Gastrocnemius medialis (tissue), 4 donors: ENCODE measurements at places on chromosomes 4 and X.

DNA sequence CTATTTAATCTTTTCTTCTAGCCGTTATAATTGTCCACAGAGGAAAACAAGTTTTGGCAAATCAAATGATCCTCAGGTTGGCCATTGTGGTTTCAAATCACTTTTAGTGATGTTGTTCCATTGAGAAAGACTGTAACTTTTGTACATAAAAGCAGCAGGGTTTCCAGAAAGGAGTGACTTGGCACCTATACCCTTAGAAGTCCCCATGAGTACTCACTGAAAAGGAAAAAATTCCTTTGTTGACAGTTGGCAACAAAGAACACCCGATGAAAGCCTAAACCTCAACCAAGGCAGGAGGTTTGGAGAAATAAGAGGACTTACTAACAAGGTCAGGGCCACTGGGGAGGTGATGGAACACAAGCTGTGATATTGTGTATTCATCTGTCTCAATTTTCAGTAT lies 474.4 kb downstream of the RAPGEF2 start:
- DNase-seq: no peak
- H3K4me1 ChIP-seq: no peaks in the 10 kb centered on the region

GRCh38 chrX:21255032-21255618 lies 119.1 kb upstream of the CNKSR2 start:
- no peaks in the 10 kb centered on the region for H3K4me1 ChIP-seq
- no peak for DNase-seq
- H3K4me3 ChIP-seq: no peak overlapping the region
- no peaks in the 10 kb centered on the region for H3K36me3 ChIP-seq
- no peaks in the 10 kb centered on the region for H3K27me3 ChIP-seq

GRCh38 chr4:127685292-127685691 lies 44.9 kb upstream of the SLC25A31 start:
- no peak overlapping the region for H3K27ac ChIP-seq
- DNase-seq: no peak
- H3K27me3 ChIP-seq: no peaks in the 10 kb centered on the region
- no peak overlapping the region for H3K4me3 ChIP-seq

GRCh38 chr4:128757712-128758111 lies 51.8 kb upstream of the JADE1 start:
- DNase-seq: peak; percentile 87
- peak overlapping the region; percentile 86 for H3K27ac ChIP-seq
- no peaks in the 10 kb centered on the region for H3K27me3 ChIP-seq
- no peaks in the 10 kb centered on the region for H3K36me3 ChIP-seq
- H3K4me1 ChIP-seq: peaks cover 20% of the 10 kb centered on the region

DNA sequence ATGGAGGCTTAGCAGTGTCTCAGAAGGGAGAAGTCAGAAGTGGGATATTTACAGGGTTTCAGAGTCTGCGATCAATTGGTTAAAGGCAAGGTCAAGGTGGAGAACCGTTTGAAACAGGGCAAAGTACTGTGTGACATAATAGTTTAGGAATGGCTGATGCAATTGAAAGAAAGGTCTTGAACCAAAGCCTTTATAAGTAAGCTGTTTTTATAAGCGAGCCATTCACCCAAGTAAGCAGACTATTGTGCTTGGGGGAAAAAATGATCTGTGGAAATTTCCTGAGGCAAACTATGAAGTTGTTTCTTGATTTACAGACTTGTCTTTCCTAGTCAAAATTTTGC lies 327.3 kb downstream of the CAMK2D start:
- H3K27ac ChIP-seq: no peak overlapping the region
- H3K27me3 ChIP-seq: no peaks in the 10 kb centered on the region
- no peak for DNase-seq
- no peaks in the 10 kb centered on the region for H3K36me3 ChIP-seq
- peaks cover 3% of the 10 kb centered on the region for H3K4me1 ChIP-seq

- DNase-seq: no peak
- peaks cover 14% of the 10 kb centered on the region for H3K4me1 ChIP-seq
- no peaks in the 10 kb centered on the region for H3K36me3 ChIP-seq
- H3K27me3 ChIP-seq: no peaks in the 10 kb centered on the region
- no peak overlapping the region for H3K4me3 ChIP-seq
- H3K27ac ChIP-seq: no peak overlapping the region
These were observed 71.4 kb downstream of the RGS12 start for GRCh38 chr4:3364199-3364598.

GRCh38 chr4:13309751-13310150 lies 174.4 kb downstream of the RAB28 start:
- no peak overlapping the region for H3K4me3 ChIP-seq
- H3K36me3 ChIP-seq: no peaks in the 10 kb centered on the region
- no peak overlapping the region for H3K27ac ChIP-seq
- no peaks in the 10 kb centered on the region for H3K4me1 ChIP-seq
- H3K27me3 ChIP-seq: no peaks in the 10 kb centered on the region

GRCh38 chr4:152462695-152463094 lies 73.2 kb downstream of the FBXW7 start:
- no peak overlapping the region for H3K27ac ChIP-seq
- H3K4me1 ChIP-seq: no peaks in the 10 kb centered on the region
- no peak overlapping the region for H3K4me3 ChIP-seq
- DNase-seq: no peak
- no peaks in the 10 kb centered on the region for H3K27me3 ChIP-seq

DNA sequence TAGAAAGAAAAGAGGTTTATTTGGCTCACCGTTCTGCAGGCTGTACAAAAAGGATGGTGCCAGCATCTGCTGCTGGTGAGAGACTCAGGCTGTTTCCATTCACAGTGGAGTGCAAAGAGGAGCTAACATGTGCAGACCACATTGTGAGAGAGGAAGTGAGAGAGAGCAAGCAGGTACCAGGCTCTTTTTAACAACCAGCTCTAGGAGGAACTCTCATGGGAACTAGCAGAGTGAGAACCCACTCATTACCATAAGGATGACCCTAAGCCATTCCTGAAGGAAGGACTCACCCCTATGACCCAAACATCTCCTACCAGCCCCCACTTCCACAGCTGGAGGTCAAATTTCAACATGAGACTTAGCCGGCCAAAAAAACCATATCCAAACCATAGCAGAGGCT lies 158.6 kb upstream of the ADGRL3 start:
- H3K36me3 ChIP-seq: no peaks in the 10 kb centered on the region
- no peak overlapping the region for H3K27ac ChIP-seq
- no peaks in the 10 kb centered on the region for H3K4me1 ChIP-seq
- no peak overlapping the region for H3K4me3 ChIP-seq

GRCh38 chr4:17058916-17059741 lies 160.7 kb upstream of the LDB2 start:
- DNase-seq: peak; percentile 14
- H3K36me3 ChIP-seq: no peaks in the 10 kb centered on the region
- no peak overlapping the region for H3K4me3 ChIP-seq
- no peaks in the 10 kb centered on the region for H3K27me3 ChIP-seq
- no peak overlapping the region for H3K27ac ChIP-seq

DNA sequence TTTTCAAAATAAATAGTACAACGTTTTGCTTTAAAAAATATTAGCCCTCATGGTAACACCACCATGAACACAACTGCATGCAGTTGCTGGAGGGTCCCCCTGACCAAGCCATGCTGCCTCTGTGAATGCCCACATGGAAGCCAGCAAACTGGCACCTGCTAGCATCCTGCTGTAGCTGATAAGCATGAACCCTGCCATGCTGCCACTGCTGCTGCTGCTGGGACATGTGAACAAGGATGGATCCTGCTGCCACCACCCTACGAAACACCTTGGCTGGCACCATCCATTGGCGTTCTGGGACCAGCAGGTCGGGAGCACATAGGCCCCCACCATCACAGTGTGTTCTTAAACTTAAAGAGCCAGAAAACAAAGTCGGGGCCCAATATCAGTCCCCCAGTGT lies 83.9 kb downstream of the SATL1 start:
- no peak overlapping the region for H3K4me3 ChIP-seq
- H3K27ac ChIP-seq: no peak overlapping the region
- no peaks in the 10 kb centered on the region for H3K36me3 ChIP-seq
- H3K27me3 ChIP-seq: no peaks in the 10 kb centered on the region

- no peak overlapping the region for H3K4me3 ChIP-seq
- H3K27me3 ChIP-seq: no peaks in the 10 kb centered on the region
- no peaks in the 10 kb centered on the region for H3K36me3 ChIP-seq
These were observed 39.2 kb downstream of the SEL1L3 start for GRCh38 chr4:25823632-25824031.

DNA sequence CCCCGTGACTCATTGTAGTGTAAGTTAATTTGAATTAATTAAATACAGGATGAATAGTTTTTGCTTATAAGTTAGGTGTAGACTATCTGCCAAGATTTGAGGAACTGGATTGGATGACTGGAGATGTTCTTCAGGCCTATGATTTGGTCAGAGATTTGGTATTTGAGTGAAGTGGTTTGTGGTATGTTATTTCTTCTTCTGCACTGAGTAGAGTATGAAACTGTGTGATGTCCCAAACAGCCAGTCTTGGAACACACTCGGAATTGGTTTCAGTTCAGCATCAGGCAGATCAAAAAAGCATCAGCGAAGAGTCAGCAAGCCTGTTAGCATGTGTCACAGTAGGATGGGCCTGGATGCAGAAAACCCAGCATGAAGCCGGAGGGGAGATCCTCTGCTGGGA lies 294.1 kb downstream of the ARHGAP10 start:
- H3K27ac ChIP-seq: peak overlapping the region; percentile 76
- no peaks in the 10 kb centered on the region for H3K36me3 ChIP-seq
- H3K27me3 ChIP-seq: no peaks in the 10 kb centered on the region
- no peak overlapping the region for H3K4me3 ChIP-seq

DNA sequence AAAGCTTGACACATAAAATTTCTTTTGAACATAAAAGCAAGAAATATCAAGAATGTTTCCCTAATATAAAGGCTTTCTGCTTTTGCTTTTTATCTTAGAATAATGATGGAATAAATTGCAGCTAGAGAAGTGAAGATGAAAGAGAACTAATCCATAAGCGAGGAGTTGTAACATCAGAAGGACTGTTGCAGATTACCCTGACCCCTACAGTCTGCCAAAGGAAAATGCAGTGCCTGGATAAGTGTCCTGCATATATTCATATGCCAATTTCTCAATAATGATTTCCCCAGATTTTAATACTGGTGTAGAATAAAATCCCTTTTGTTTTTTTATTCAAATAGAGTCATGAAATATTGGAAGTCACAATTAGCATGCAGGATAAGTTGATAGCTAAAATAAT lies 115.9 kb downstream of the MAGEC2 start:
- no peak overlapping the region for H3K4me3 ChIP-seq
- H3K4me1 ChIP-seq: no peaks in the 10 kb centered on the region
- H3K36me3 ChIP-seq: no peaks in the 10 kb centered on the region
- H3K27ac ChIP-seq: no peak overlapping the region
- DNase-seq: no peak

- no peak overlapping the region for H3K4me3 ChIP-seq
These were observed 35.0 kb upstream of the CCKAR start for GRCh38 chr4:26525136-26525770.

DNA sequence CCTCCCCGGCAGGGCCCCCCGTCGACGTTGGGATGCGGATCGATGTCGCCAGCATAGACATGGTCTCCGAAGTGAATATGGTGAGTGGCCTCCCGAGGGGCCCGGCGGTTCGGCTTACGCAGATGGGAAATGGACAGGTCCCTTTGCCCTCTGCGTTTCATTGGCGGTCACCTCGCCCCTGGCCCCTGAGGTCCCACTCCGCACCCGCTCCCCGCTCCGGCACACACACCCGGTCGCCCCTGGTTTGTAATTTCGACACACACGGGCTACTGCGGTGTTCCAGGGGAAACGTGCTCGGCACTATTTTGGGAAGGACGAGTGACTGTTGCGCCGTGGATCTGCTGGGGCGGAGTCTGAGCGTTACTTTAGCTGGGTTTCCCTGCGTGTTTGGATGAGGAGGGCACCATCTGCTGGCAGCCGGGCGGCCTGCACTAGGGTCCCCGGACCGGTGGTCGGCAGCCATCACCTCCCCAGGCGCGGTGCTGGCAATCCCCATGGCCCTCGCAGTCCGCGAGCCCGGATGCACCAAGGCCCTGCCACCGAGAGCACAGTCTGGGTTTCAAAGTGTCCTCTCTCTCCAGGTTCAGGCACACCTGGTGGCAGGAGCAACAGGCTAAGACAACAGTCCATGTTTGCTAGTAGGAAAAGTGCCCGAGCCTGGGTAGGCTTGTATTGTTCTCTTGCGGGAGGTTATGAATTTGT lies 1.2 kb downstream of the GABRB1 start:
- H3K27ac ChIP-seq: no peak overlapping the region
- H3K4me3 ChIP-seq: no peak overlapping the region
- no peaks in the 10 kb centered on the region for H3K4me1 ChIP-seq
- H3K27me3 ChIP-seq: peaks cover 14% of the 10 kb centered on the region
- H3K36me3 ChIP-seq: no peaks in the 10 kb centered on the region

DNA sequence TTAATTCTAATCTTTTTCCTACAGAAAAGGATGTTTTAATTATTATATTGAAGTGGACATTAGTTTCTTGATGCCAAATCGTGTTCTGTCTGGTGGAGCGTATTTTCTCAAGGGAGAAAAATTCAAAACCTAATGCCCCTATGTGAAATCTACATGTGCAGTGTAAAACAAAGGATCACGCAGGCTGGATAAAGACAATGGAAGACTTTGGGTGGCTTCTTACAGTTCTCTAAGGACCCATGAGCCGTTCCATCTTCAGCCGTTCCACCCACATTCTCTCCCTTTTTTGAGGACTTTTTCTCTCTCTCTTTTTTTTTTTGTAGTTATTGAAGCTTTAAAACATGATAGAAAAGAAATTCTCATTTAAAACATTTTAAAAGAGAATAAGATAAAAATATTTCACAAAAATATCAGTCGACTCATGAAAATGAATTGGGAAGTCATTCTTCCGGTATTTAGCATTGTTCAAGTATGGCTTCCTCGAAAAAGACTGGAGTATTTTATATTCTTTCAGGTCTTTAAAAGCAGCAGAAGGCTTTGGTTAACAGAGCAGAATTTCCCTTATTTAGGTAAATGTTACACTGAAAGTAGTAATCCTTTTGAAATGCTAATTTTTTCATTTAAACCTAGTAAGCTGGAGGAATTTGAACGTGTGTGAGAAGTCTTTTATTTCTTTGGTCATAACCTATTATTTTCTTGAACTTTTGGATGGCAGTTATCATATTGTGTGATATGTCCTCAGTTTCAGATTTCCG lies 11.0 kb downstream of the TENM3 start:
- DNase-seq: no peak
- no peaks in the 10 kb centered on the region for H3K36me3 ChIP-seq

DNA sequence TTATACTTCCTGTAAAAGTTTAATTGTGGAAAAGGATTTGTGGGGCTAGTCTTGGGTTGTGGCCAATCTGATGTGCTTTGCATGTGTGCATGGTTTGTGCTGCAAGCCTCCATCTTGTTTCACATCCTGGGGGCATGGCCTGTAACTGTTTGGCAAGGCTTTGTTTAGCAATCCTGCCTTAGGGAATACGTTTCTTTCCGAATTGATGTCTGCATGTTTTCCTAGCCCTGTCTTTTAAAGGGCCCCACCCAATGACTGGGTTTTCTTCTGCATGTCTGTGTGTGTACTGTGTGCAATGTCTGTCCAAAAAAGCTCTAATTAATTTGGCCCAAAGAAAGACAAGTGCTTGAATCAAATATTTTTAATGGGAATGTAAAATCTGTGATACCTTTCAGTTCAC lies 74.6 kb upstream of the MID1IP1 start:
- DNase-seq: no peak
- no peaks in the 10 kb centered on the region for H3K36me3 ChIP-seq
- H3K27ac ChIP-seq: no peak overlapping the region
- H3K27me3 ChIP-seq: no peaks in the 10 kb centered on the region

- no peaks in the 10 kb centered on the region for H3K27me3 ChIP-seq
- H3K27ac ChIP-seq: peak overlapping the region; percentile 94
- no peak for DNase-seq
- no peaks in the 10 kb centered on the region for H3K36me3 ChIP-seq
These were observed 689 bp upstream of the OGT start for GRCh38 chrX:71532078-71532752.

GRCh38 chrX:112837531-112837930 lies 3.1 kb downstream of the AMOT start:
- DNase-seq: no peak
- H3K36me3 ChIP-seq: no peaks in the 10 kb centered on the region
- peak overlapping the region; percentile 94 for H3K27ac ChIP-seq
- H3K4me1 ChIP-seq: peaks cover 16% of the 10 kb centered on the region

GRCh38 chrX:143663755-143664154 lies 27.9 kb upstream of the SLITRK4 start:
- no peak for DNase-seq
- H3K27me3 ChIP-seq: no peaks in the 10 kb centered on the region
- H3K4me1 ChIP-seq: no peaks in the 10 kb centered on the region
